ENCODE measurements at places on chromosomes 13 and 19. TPM values are rescaled to one million over a fixed set of nuclear protein-coding genes. Genes with fewer than 3 reads are reported as not detected.

BTBD2 gene
- total RNA-seq: 123 TPM

ZNF560 gene
- total RNA-seq: 2.2 TPM

ATP8A2 gene
- 0.17 TPM for total RNA-seq

ZFP14 gene
- total RNA-seq: 4.8 TPM

KLK14 gene
- 0.17 TPM for total RNA-seq

All from smooth muscle cell of trachea (primary cell).